ENCODE measurements at places on chromosomes 5 and 9.
A peak's percentile ranks its signal among the peaks of the same experiment; 100 is the strongest.

DNA sequence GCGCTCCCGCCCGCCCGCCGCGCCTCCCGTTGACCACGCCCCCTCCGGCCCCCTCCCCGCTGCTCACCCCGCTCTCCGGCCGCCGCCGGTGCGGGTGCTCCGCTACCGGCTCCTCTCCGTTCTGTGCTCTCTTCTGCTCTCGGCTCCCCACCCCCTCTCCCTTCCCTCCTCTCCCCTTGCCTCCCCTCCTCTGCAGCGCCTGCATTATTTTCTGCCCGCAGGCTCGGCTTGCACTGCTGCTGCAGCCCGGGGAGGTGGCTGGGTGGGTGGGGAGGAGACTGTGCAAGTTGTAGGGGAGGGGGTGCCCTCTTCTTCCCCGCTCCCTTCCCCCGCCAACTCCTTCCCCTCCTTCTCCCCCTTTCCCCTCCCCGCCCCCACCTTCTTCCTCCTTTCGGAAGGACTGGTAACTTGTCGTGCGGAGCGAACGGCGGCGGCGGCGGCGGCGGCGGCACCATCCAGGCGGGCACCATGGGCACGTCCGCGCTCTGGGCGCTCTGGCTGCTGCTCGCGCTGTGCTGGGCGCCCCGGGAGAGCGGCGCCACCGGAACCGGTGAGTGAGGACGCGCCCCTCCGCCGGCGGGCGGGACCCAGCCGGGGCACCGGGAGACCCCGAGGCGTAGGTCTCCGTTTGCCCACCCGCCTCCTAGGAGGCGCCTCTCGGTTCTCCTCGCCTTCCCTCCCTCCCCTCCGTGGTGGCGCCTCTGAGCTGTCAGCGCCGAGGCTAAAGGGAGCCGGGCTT is at the start of gene VLDLR:
TSS of gene VLDLR (plus strand) at position 66 of the 739 bp plus-strand sequence. CDS start at position 469, 403 bp downstream.
- DNase-seq, result no peak

GRCh38 chr9:25702536-25702935 is 24.3 kb upstream of the TUSC1 start:
- no peak for DNase-seq

DNA sequence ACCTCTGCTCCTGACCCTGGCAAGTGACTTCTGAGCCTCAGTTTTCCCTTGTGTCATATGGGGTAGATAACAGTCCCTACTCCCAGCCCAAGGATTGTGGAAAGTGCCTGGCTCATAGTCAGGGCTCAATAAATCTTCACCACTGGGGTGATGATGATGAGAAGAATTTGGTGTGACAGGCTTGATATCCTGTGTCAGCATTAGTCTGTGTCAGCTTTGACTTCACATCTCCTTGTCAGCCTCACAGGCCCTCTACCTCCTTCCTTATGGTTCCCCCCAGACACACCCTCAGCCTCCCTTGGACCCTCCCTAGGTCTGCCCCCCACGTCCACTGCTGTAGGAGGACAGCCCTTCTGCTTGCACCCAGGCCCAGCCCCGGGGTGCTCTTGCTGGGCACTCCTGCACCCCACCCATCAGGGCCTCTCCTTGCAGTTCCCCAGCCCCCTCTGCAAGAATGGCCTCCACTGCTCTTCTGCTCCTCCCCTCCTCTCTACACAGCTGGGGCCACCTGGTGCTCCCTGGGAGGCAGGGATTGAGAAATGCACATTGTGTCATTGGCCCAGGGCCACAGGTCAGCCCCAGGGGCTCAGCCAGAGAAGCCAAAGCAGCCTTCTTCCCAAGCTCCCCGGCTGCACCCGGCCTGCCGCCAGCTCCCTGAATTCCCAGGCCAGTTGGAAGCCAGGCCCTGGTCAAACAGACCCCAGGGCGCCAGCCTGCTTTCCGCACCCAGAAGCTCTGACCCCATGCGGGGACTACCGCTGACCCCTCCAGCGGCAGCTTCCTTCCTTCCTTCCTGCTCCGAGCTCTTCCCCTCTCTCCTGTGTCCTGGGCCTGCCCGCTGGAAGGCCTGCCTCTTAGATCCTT is 7.7 kb downstream of the FGFR4 start:
- DNase-seq, result no peak

GRCh38 chr9:98875536-98875935 is 68.1 kb downstream of the GALNT12 start:
- DNase-seq, result no peak

GRCh38 chr9:129435291-129435690 is 185.6 kb downstream of the C9orf50 start:
- DNase-seq, result no peak

GRCh38 chr5:135072387-135073281 is 38.6 kb upstream of the PITX1 start:
- no peak for DNase-seq

DNA sequence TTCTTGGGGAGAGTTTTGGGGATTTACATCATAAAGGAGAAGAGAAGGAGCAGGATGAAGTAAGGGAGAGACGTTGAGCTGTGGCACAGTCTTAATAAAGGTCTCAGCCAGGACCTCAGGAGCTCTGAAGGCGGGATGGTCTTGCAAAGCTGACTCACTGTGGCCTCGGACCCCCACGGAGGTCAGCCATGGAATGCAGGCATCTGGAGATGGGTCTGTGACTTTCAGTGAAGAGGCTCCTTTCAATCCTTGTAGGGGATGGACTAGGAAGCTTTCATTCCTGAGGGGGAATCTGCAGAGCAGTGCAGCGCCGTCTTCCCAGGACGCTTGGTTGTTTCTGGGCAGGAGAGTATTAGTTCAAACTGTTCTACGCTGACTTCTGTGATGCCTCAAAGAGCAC is 65.7 kb upstream of the BASP1 start:
- no peak for DNase-seq

DNA sequence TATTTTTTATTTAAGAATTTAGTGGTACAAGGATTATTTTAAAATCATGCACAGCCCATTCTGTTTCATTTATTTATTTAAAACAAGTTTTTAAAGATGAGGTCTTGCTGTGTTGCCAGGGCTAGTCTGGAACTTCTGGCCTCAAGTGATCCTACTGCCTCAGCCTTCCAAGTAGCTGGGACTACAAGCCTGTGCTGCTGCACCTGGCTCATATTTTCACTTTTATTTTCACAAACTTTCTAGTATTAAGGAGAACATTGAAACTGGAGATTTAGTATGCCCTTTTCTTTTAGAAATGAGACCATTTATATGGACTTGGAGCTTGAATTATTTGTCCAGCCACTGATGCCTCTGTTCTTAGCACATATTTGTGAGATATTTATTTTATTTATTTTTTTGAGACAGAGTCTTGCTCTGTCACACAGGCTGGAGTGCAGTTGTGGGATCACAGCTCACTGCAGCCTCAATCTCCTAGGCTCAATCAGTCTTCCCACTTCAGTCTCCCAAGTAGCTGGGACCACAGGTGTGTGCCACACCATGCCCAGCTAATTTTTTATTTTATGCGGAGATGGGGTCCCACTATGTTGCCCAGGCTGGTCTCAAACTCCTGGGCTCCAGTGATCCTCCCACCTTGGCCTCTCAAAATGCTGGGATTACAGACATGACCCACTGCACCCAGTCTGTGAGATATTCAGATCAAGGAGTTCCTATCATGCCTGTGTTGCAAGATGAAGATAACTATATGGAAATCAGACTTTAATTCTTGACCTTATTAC is 7.4 kb downstream of the DMXL1 start:
- DNase-seq, result no peak

- DNase-seq, result no peak
These were observed 178.0 kb upstream of the DMAC1 start for GRCh38 chr9:7977586-7977985.

DNA sequence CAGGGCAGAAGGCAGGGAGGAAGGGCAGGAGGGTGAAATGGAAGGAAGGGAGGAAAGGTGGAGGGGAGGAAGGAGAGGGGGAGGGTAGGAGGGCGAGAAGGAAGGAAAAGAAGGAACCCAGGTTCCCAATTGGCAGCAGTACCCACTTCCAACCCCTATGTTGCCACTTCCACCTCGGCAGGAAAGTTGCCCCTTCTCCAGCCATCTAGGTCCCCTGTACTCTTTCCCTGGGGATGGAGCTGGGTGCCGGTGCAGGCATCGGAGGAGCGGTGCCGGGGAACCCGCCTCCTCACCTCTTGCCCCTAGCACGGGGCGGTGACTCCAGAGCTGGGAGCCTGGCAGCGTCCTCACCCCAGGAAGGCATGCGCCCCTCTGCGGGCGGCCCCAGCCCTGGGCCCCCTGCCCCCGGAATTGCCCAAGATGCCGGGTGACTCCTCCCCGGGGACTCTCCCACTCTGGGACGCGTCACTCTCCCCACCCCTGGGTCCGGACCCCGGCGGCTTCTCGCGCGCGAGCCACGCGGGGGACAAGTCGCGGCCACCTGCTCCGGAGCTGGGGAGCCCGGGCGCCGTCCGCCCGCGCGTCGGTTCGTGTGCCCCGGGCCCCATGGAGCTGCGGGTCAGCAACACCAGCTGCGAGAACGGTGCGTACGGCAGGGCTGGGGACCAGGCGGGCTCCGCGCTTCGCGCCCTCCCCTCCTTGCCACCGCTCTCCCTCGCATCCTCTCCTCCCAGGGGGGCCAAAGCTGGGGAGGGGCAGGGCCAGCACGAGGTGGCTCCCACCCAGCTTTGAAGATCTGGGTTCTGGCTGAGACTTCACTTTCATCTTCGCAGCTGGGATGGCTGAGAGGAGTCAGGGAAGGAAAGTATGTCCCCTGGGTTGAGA is at the start of gene NIPAL4:
TSS of gene NIPAL4 (plus strand) at position 499 of the 885 bp plus-strand sequence. CDS start at position 607, 108 bp downstream.
- DNase-seq, result no peak

GRCh38 chr9:129164246-129164930 is 13.7 kb downstream of the IER5L start:
- no peak for DNase-seq

GRCh38 chr5:158874792-158875191 is 224.9 kb downstream of the EBF1 start:
- no peak for DNase-seq

DNA sequence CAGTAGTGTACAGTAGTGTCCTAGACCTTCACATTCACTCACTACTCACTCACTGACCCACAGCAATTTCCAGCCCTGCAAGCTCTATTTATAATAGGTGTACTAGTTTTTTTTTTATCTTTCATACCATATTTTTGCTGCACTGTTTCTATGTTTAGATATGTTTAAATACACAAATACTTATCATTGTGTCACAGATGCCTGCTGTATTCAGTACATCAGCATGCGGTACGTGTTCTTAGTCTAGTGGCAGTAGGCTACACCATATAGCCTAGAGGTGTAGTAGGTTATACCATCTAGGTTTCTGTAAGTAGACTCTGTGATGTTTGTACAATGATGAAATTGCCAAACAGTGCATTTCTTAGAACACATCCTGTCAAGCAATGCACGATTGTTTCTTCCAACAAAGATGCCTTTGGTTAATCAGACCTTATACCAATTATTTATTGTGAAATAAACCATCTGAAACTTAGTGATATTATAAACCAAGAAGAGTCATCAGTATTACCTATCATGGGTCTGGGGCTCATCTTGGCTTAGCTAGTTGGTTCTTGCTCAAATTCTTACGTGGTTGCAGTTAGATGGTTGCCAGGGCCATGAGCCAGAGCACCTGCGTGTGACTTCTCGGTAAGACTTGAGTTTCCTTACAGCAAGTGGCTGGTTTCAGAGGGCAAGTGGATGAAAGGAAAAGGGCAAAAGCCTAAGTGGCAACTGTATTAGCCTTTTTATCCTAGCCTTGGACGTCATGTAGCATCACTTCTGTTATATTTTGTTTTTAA is 41.1 kb downstream of the ERBIN start:
- no peak for DNase-seq

DNA sequence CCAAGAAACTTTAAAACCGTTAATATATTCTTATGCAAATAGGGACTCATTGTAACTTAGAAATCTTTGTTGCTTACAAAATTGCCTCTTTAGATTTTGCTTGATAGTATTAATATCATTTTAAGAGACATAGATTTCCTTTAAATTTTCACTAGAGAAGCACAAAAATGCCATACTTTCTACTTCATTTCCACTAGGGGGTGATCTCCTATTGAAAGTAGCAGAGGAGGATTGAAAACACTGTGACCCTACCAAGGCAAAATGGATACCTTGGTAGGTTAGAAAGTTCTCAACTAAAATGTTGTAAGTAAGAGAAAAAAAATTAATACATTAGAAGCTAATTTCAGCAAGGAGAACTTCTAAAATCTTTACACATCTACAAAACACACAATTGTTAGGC is 204.9 kb downstream of the CHSY3 start:
- DNase-seq, result peak; percentile 21

GRCh38 chr9:129932303-129933151 is 97.3 kb downstream of the USP20 start:
- DNase-seq, result peak; percentile 38

DNA sequence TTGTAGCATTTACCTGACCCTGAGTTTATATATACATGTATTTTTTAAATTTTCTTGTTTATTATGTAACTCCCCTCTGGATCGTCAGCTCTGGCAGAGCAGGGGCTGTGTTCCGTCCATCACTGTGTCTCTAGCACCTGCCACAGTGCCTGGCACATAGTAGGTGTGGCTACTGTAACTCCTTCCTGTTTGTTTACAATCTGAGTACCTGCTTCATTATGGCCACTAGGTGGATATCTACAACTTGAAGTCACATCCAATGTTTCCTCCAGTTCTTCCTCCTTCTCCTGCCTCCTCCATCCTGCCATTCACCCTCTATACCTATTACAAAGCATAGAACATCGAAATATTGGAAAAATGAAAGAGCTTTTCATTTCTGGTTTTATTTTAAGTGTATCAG is 14.2 kb upstream of the PPP1R2B start:
- DNase-seq, result no peak

DNA sequence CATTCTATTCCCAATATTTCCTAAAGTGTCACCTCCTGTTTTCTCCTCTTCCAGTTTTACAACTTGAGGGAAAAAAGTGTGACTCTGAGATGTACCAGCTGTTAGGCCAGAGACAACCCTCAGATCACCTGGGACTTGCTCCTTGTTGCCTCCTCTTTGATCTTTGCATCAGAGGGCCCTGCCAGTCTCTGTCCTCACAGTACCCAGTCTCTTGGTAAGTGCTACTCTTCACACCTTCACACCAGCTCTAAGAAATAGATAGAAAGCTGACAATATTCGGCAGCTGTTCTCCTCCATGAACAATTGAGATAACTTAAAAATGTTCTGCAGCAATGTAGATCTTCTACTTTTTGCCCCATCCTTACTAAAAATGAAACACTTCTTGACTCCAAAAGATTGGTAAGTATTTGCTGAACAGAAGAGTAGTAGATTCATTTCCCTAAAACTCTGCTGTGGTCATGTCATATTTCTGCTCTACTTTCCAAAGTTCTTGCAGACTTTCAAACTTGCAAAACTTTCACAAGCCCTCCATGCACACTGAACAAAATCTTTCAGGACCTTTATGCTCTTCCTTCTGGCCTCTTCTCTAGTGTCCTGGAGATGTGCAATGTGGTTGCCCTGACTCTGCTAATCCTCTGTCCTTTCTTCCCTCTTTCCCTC is 188.6 kb downstream of the SNX18 start:
- DNase-seq, result no peak

GRCh38 chr5:117065161-117065560 is 490.5 kb upstream of the SEMA6A start:
- no peak for DNase-seq

- no peak for DNase-seq
These were observed 47.0 kb upstream of the ZNF169 start for GRCh38 chr9:94212091-94212490.
